Stimulated activated naive CD8-positive, alpha-beta T cell treated with anti-CD3 and anti-CD28 coated beads, Interleukin-15, amount 100 ng/mL, for 72 hours (primary cell): ENCODE measurements at places on chromosomes 12 and 14.

DNA sequence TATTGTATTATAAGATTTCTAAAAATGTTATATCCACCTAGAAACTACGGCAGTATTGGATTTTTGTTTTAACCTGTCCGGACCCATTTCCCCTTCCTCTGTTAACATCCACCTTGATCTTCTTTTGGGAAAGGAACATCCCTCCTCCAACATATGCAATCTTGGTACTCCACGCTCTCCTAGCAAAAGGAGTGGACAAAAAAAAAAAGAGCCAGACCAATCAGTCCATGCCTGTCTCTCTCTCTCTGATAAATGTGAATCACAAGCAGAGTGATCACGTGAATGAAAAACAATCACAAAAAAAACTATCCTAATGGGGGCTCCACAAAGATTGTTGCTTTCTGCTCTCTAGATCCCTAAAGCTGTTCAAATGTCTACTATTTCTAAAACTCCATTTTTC, 27.1 kb downstream of the OSBPL8 start:
- DNase-seq = no peak

DNA sequence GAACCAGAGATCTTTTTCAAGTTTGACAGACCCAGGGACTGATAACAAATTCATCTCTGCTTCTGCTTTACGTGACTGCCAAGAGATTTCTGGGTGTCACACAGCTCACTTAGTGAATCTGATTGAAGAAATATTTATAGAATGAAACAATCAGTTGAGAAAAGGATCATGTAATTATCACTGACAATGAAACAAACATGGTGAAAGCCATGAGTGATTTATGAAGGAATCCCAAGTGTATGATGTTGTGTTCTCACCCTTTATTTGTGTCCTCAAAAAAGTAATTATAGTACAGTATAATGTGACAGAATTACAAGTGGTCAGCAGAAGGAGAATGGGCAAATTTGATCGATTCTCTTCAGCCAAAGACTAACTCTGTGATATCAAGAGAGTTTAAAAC, 177.3 kb downstream of the BMP4 start:
- no peak for DNase-seq

DNA sequence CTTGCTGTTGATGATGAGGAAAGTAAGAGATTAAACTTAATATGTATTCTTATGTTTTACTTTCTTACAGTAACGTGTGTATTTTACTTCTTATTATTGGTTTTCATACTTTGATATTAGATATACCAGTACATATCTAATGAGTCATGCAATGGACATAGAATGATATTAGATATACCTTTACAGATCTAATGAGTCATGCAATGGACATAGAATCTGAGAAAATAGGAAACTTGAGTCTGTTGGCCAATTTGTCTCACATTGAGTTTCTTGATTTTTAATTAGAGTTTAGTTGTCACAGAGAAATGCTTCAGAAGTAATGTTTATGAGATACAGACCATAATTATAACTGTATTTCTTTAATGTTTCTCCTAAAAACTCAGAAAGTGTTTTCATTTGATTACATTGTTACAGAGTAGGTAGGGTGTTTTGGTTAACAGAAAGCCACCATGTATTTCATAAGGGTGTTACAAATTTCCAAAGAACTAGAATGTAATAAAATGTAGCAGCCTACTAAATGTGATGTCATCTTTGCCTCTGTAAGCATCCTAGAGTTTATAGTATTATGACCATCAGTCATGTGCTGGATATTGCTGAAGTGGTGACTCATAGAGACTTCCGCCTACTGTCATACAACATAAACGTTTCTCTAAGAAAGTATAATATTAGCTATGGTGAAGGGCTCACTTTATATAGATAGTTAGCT, 3.0 kb downstream of the GAS2L3 start:
- no peak for DNase-seq

GRCh38 chr12:84069198-84069597, 843.4 kb downstream of the SLC6A15 start:
- DNase-seq = no peak

GRCh38 chr12:98154850-98155249, 360.5 kb upstream of the TMPO start:
- no peak for DNase-seq
